RWPE1 (cell line): ENCODE measurements at places on chromosomes 11 and 22.
A peak's percentile ranks its signal among the peaks of the same experiment; 100 is the strongest.

DNA sequence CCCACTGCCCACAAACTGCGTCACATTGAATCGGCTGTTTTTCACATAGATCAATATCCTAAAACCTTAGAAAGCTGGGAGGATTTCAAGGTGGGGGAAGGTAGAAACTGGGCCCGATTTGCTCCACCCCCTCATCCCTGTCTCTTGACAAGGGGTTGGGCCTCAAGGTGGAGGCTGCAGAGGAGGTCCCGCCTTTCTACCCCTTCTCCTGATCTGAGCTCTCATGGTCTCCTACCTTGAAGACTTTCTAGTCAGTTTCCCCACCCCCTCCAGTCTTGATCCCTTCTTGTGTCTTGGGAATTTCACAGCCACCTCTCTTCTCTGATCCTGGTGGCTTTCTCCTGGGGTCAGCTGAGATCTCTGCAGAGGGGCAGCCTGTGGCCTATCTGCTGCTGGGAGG lies 4.5 kb upstream of the STARD10 start:
- no peak for DNase-seq

DNA sequence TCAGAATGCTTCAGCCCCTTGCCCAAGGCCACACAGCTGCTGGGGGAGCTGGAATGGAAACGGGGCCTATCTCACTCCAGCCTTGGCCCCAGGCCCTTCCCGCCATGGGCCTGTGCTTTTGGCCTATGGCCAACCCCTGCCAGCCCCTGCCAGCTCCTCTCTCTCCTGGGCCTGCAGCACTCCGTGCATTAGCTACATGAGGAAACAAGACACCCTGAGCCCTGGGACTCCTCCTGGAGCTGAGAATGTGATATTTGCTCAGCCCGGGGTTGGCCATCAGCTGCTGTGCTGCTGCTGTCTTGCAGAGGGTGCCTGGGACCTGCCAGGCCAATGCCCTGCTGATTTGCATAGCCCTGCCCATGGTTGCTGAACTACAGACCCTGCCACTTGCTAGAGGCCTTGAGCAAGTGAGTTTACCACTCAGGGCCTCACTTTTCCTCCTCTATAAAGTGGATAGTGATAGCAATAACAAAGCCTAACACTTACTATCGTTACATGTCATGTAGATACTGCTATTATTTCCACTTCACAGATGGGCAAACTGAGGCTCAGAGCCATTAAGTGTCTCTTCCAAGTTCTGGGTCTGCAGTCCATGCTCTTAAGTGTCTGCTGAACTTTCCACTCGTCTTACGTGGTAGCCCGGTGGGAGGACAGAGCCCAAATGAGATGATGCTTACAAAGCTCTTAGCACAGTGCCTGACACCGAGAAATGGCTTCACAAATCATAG lies 99.6 kb downstream of the KIAA1671 start:
- no peak for DNase-seq

GRCh38 chr11:26677566-26677965 lies 44.3 kb downstream of the SLC5A12 start:
- DNase-seq = peak; percentile 19

DNA sequence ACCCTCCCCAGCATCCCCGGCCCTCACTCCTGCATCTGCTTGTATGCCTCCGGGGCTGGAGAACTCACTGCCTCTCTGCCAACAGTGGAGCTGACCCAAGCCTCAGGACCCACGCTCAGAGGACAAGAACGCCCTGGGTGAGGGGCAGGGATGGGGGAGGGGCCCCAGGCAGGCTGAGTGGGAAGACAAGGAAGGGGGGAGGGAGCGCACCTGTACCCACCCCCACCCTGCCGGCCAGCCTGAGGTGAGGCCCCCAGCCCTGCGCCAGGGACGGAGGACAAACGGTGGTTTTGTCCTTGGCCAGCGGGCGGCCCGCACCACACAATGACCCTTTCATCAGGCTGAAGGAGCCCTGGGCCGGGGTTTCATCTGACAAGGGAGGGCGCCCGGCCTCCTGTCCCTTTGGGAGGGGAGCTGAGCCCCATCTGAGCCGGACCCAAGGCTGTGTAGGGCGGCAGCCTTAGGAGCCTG lies 10.0 kb downstream of the WNT7B start:
- no peak for DNase-seq

DNA sequence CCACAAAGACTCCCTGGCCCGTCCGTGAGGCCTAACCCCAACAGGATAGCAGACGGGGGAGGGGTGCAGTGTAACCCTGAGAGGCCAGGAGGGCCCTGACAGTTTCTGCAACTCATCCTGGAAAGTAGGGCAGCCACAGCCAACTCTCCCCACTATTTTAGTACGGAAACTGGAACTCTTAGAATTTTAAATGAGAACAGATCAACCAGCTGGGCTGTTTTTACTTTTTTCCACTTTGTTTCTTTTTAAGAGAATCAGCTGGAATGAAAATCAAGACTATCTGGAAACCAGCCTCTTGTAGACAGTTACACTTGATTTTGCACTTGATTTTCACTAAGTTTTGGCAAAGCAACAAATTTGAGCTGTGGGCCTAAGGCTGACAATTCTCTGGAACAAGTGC lies 42.7 kb upstream of the NRIP3 start:
- no peak for DNase-seq

DNA sequence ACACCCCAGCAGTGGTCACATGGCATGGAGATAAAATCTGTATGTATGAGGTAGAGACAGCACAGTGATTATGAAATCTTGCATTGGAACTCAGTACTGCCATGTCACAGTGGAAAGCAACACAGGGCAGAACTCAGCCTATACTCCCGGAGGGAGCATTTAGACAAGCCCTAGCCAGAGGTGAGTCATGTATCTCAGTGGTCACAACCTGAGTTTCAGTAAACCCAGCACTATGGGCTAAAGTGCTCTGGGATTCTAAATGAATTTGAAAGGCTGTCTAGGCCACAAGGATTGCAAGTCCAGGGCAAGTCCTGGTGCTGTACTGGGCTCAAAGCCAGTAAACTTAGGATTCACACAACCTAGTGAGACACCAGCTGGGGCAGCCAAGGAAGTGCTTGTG lies 1717.1 kb upstream of the RAG2 start:
- DNase-seq = no peak

DNA sequence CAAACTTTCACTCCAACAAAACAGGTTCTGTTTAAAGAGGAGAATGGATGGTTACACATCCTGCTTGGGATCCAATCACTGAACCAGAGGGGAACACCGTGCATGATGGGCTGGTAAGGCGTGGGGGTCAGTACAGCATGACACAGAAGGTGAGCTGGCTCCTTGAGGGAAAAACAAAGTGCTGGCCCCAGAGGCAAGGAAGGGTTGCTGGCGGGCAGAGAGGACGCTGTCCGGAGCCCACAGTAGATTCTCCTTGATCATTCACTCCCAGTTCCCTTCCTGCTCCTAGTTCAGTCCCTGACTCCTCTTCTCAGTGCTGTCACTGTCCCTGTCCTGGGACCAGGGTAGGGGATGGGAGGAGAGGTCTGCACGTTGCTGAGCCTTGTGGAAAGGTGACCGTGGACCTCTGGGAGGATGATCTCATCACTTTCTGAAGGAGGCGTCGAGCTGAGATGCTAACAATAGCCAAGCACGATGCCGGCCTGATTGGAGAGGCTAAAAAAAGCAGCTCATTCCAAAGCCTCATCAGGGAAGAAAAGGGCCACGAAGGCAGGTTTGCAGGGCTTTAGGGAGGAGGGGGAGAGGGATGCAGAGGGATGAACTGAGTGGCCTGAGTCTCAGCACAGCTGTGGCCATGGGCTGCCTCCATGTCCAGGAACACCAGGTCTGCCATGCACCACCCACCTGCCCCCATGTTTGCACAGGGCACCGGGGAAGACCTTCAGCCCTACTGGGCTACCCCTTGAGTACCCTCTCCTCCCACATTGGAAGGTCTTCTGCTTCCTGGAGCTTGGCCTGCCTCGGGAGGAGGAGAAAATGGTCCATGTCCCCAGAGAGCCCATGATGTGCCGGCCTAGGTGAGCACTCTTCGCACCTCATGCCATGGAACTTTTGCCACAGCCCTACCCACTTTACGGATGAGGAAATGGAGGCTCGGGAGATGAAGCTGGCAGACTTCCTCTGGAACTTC lies 72.7 kb upstream of the RTL6 start:
- no peak for DNase-seq

DNA sequence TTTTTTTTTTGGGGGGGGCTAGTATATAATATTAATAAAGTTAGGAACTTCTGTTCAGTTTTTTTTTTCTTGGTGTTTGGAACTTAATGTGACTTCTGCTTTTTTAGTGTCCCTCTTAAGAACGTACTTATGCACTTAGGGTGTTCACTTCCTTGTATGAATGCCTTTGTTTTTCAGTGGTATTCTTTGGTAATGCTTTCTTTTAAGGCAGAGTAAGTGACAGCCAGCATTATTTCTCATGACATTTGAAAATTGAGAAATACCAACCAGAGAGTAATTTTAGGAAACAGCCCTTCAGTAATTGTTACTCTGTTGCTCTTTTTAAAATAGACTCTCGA lies 2.4 kb downstream of the GRK3 start:
- no peak for DNase-seq

- DNase-seq = peak; percentile 13
Measured at GRCh38 chr22:17803609-17804270, 29.5 kb upstream of the BID start.

GRCh38 chr22:30368420-30368819 lies 11.6 kb downstream of the CCDC157 start:
- no peak for DNase-seq

- DNase-seq = no peak
Measured at GRCh38 chr11:119277660-119278059, 39.3 kb downstream of the MCAM start.

DNA sequence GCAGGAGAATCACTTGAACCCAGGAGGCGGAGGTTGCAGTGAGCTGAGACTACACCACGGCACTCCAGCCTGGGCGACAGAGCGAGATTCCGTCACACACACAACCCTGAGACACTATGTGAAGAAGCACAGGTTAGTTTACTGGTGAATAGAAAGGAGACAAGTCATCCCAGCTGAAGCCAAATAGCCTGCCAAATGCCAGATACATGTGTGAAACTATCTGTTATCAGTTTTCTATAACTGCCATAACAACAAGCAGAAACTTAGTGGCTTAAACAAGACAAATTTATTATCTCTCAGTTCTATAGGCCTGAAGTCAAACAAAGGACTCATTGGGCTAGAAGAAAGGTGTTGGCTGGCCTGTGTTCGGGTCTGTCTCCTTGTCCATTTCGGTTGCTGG lies 88.0 kb upstream of the CHRM4 start:
- no peak for DNase-seq

GRCh38 chr11:103844327-103845215 lies 191.9 kb upstream of the DDI1 start:
- DNase-seq = no peak

DNA sequence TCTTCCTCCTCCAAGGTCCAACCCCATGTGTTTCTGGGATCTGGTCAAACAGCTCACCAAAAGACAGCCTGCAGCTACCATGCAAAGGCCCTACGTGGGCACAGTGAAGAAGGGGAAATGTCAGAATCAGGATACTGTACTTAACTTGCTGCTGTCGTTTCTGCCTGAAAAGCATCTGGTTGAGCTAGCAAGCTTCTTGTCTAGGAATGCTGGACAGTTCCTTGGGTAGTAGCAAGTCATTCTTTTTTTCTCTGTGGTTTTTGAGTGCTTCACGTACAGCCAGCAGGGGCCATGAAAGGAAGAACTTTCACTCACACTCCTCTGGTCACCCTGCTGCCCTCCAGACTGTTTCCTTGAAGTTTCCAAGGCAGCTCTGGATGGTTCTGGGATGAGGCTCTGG lies 24.7 kb downstream of the RCOR2 start:
- no peak for DNase-seq

GRCh38 chr22:30252411-30253204 lies 6.0 kb upstream of the LIF start:
- DNase-seq = no peak

DNA sequence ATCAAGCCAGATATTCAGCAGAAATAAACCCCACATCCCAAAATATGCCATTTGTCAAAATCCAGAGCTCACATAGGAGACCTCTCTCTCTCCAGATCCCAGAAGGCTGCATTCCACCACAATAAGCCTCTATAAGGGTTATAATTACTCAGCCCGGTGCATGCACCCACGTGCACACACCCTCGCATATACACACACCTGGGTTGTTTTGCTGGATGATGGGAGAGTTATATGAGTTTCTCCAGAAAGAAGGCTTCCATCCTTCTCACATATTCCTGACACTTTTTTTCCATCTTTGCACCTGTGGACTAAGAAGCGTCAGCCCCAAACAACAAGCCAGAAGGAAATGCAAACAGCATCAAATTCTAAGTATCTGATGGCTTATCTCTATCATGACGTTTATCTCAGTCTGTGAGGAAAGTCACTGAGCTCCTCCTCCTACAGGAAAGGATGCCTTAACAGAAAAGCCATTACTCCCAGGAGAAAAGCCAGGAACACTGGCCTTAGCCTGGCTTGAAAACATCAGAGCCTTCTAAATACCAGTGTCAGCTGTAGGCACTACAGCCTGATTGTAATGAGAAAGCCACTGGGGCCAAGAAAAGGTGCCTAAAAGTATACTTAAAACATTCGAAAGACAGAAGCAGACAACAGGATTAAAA lies 253.2 kb downstream of the LARGE1 start:
- no peak for DNase-seq

DNA sequence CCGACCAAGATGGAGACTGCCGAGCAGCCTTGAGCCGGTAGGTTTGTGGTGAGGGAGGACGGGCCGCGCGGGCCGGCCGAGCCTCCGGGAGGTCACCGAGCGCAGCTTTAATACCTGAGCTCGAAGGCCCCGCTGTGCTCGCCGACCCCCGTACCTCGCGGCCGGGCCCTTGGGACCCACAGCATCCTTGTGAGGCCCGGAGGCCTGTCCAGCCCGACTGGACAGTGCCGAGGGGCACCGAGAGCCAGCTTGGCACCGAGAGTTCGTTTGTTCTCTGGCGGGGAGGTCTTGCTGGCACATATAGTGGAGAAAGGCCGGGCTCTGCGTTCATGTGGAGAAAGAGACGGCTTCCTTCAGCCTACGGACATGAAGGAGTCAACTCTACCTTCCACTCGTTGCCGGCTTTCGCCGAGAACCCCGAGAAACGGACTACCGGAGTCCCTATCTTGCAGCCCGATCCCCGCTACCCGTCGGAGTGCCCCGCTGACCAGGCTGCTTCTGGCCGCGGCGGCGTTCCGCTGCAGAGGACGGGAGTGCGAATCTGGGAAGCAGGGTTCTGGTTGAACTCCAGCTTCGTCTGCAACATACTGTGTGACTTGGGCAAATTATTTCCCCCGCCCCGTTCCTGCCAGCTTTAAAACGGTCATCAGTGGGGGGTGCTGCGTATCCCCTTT lies 349 bp downstream of the TSSC4 start:
- no peak for DNase-seq
